ENCODE measurements at places on chromosomes 16 and 17.

GRCh38 chr17:50263331-50264262 lies 10.7 kb upstream of the TMEM92 start:
- no peak for DNase-seq

GRCh38 chr16:2778630-2778958 lies 1.5 kb upstream of the ELOB start:
- DNase-seq = no peak

DNA sequence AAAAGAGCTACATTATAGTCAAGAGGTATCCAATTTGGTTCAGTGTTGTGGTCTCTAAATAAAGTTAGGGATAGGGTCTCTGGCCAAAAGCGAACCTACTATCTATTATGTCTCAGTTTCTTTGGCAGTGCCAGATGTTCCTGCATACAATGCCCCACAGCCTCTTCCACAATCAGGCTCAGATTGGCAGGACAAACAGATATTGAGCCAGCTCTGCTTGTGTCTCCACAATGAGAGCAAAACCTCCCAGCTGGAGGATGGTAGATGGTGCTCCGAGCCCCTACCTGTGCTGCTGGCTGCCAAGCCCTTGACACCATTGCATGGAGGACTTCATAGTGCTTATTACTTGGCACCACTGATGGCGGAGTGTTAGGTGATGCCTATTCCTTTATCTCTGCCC lies 19.7 kb downstream of the PHAF1 start:
- DNase-seq = no peak

GRCh38 chr17:54754560-54754959 lies 146.1 kb upstream of the TOM1L1 start:
- no peak for DNase-seq

- DNase-seq = no peak
Measured at GRCh38 chr17:32323046-32323445, 18.9 kb downstream of the C17orf75 start.

GRCh38 chr17:27339836-27340550 lies 46.1 kb downstream of the WSB1 start:
- DNase-seq = no peak

DNA sequence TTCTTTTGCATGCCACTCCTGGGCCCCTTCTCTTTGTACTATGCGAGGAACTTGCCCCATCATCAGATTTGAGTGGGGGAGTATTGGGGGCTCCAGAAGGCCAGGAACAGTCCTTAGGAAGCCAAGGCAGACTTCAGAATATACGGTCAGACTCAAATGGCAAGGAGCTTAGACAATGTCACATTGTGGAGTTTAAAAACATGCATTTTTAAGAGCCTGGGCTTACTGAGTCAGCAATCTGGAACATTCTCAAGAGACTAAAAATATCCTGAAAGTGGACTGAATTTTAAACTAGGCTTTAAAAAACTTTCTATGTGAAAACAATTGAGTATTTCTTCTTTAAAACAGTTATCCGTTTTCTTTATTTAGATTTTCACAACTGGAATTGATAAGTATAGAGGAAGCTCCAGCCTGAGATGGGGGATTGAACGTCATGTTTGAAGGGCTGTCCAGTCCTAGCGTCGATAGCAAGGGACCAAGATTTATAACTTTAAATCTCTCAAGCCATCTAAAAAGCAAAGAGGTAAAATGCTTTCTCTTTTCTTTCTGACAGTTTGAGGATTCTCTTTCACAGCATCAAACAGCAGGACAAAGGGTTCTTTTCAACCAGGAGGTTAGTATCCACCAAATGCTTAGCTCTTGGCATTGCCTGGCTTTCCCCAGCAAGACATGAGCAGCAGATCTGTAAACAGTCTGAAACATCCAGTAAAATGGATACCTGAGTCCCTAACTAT lies 45.8 kb upstream of the CDRT4 start:
- DNase-seq = no peak

DNA sequence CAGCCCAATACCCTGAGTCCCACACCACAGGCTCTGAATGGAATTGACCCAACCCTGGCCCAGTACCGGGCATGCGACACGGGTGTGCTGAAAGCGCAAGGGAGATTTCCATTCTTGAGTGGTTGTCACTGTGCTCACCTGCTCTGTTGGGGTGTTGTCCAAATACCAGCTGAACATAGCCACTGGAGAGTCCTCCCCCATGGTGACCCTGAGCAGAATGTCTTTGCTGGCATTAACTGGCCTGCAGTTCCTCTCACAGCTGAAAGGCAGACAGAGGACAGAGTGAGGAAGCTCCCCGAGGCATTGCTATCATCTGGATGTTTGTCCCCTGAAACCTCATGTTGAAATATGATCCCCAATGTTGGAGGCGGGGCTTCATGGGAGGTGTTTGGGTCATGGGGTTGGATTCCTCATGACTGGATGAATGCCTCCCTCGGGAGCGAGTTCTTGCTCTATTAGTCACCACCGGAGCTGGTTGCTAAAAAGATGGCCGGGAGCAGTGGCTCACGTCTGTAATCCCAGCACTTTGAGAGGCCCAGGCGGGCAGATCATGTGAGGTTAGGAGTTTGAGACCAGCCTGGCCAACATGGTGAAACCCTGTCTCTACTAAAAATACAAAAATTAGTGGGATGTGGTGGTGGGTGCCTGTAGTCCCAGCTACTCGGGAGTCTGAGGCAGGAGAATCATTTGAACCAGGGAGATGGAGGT lies 57.3 kb upstream of the BCO1 start:
- peak; percentile 99 for DNase-seq

DNA sequence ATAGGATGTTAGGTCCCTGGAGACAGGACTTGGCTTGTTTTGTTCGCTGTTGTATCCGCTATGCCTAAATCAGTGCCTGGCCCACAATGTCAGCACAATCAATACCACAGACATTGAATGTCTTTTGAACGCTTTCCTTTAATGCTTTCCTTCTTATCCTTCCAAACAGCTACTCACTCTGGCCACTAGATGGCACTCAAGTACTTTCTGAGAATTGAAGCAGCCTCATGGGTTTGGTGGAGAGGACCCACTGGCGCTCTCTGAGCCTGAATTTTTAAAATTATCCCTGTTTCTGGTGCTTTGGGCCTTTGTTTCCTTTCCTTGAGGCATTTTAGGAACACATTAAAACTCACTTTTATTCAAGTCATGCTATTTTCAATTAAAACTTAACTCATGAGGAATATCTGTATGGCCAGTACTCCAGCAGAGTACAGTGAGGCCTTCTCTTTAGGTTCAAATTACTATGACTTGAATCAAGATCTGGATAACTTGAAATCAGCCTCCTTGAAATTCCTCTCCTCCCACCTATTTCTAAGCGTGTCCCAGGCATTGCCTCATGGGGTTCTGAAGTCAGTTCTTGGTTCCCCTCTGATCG lies 3.2 kb upstream of the NLRP1 start:
- DNase-seq = peak; percentile 81

- DNase-seq = no peak
Measured at GRCh38 chr17:29102046-29102445, 59.1 kb downstream of the PIPOX start.

DNA sequence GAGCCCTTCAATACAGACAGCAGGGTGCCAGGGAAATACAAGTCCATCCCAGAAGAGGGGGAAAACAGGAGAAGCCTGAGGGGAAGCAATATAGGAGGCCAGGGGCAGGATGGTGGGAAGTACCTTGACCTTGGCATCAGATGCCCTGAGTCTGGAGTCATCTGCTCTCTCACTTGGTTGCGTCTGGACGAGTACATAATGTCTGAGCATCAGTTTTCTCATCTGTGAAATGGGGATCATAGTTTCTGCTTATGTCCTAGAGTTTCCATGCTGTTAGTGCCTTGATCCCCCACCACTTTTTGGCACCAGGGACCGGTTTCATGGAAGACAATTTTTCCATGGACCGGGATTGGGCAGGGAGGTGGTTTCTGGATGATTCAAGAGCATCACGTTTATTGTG lies 2.3 kb downstream of the STAT5A start:
- no peak for DNase-seq

- DNase-seq = peak; percentile 70
Measured at GRCh38 chr16:23408823-23409298, 44.1 kb downstream of the COG7 start.

DNA sequence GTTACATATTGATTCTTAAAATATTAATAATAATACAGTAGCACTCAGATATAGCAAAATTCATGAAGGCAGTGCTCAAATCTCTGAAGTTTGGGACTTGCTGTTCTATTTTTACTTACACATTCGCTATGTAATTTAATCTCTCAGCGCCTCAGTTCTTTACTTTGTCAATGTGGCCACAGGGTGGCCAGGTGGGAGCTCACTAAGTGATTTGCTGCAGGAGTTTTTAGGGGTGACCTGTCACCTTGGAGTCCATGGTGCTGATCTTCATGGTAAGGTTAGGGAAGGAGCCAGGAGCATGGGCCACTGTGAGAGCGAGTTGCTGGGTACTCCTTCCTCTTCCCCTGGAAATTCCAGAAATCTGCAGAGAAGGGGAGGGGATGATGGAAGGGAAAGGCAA lies 28.1 kb downstream of the VWA3A start:
- no peak for DNase-seq

DNA sequence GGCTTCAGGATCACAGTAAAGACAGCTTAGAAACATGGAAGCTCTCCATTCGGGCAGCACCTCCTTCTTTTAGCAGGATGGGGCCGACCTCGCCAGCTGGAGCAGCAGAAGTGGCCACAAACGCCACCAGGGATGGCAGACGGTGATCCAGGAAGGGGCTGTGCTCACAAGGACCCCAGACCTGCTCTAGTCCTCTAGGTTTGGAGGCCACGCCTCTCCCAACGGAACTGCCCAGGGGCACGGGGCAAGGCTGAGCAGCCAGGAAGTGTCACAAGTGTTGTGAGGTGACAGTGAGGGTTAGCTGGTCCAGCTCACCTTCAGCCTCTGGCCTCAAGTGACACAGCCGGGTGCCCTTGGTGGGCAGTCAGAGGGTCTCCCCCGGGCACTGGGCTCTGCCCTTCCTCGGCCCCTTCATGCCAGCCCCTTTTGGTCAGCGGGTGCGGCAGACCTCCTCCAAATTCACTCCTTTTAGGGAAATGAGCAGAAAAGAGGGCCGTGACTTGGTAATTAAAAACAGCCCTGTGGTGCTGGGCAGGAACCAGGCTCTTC lies 20.4 kb downstream of the CEP295NL start:
- DNase-seq = no peak

DNA sequence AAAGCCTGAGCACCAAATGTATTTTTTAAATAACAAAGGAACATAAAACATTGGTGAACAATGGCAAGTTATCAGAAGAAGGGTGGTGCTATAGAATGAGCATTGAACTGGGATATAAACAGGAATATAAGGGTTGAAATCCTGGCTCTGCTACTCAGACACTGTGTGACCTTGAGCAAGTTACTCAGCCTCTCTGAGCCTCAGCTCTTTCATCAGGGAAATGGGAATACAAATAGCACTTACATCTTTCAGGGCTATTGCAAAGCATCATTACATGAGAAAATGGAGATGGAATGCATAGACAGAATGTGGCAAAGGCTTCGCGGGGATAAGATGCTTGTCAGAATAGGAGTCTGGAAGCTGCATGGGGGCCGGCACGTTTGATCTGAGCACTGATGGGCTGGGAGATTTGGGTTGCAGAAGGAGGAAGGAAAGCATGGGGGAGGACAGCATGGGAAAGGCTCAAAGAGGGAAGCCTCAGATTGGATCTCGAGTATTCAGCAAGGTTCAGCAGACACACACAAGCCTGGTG lies 4.8 kb upstream of the CDH5 start:
- DNase-seq = no peak

DNA sequence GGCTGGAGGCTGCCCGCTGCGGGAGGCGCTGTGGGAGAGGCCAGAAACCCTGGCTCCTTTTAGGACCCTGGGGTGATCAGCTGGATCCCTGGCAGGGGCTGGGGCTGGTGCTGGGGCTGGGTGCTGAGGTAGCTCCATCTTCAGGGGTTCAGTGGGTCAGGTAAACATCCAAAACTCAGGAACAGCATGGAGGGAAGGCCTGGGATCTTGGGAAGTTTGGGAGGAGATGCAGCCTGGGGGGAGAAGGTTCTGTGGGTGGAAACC lies 21.0 kb downstream of the ADGRG5 start:
- DNase-seq = no peak

GRCh38 chr16:65767125-65767524 lies 599.4 kb upstream of the CDH5 start:
- DNase-seq = no peak

GRCh38 chr16:58543685-58544084 lies 28.4 kb downstream of the SETD6 start:
- DNase-seq = no peak

- DNase-seq = no peak
Measured at GRCh38 chr17:46935658-46936266, 12.8 kb downstream of the GOSR2 start.

- peak; percentile 36 for DNase-seq
Measured at GRCh38 chr16:22318690-22319358, 21.6 kb downstream of the POLR3E start.

GRCh38 chr16:35795361-35796029 lies 2336.1 kb downstream of the TP53TG3F start:
- no peak for DNase-seq

DNA sequence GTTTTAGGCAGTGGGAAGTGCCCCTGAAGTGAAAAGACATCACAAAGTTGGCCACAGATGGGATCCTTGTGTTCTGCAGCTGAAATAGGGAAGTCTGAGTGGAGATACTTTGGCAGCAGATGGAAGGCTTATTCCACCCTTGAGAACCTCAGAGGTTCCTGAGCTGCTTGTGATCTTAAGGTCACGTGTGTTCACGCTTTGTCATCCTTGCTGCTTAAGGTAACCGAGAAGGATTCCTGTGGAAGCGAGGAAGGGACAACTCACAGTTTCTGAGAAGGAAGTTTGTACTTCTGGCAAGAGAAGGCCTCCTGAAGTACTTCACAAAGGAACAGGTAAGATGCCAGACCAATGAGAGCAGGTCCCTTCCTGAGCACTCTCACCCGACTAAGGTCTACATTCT lies 12.2 kb downstream of the ADAP2 start:
- DNase-seq = no peak

DNA sequence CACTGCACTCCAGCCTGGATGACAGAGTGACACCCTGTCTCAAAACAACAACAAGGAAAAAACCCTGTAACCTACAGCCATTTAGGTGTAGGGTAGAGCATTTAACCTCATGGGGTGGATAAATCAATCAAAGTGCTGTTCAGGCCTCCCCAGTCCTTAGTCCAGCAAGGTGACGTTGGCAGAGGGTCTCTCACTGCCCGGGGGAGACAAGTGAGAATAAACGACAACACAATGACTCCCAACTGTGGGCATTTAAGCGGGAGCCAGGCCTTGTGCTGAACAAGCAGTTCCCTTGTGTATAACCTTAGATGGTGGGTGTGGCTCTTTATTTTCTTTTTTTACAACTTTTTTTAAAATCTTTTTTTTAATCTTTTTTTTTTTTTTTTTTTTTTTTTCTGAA lies 29.3 kb downstream of the TMEM92 start:
- no peak for DNase-seq

Measured in EL (cell line).